Cardiac muscle cell (in vitro differentiated cells and primary cell): ENCODE measurements at places on chromosomes 3 and 15.

GRCh38 chr3:114727373-114727772 lies 419.7 kb downstream of the ZBTB20 start:
- H3K36me3 ChIP-seq = no peaks in the 10 kb centered on the region
- H3K27ac ChIP-seq = no peak overlapping the region
- H3K4me1 ChIP-seq = no peaks in the 10 kb centered on the region
- H3K27me3 ChIP-seq = no peaks in the 10 kb centered on the region
- no peak for DNase-seq

GRCh38 chr15:96756146-96756545 lies 425.6 kb downstream of the NR2F2 start:
- H3K36me3 ChIP-seq = no peaks in the 10 kb centered on the region
- H3K27me3 ChIP-seq = no peaks in the 10 kb centered on the region
- no peak overlapping the region for H3K27ac ChIP-seq
- DNase-seq = no peak
- no peaks in the 10 kb centered on the region for H3K4me1 ChIP-seq

DNA sequence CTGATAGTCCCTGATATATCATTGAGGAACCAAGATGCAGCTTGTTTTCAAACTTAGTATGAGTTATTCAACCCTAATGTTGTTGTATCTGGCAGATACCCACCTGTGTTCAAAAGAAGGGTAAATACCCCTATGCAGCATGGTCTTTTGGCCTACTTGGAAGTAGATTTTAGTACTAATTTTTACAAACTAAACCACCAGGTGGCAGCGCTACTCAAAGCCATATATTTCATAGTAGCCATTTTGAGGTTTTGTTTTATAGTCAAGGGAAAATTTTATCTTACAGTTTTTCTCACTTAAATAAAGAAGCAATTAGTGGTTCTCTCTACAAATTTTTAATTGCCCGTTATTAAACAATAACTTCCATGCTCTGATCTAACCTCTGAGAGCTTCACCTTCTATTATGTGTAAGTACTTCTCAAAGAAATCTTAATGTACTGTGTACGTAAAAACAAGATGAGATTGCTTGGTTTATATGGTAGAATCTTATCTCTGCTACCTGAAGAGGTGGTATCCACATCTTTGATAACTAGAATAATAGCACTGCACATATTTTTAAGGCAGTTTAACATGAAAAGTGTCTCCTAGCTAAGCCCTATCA lies 31.5 kb upstream of the MLF1 start:
- no peak overlapping the region for H3K27ac ChIP-seq
- no peaks in the 10 kb centered on the region for H3K27me3 ChIP-seq
- H3K36me3 ChIP-seq = no peaks in the 10 kb centered on the region
- DNase-seq = peak; percentile 72
- no peak overlapping the region for H3K4me3 ChIP-seq

GRCh38 chr15:29674661-29675533 lies 147.4 kb downstream of the TJP1 start:
- peak overlapping the region; percentile 41 for H3K4me3 ChIP-seq
- peak; percentile 89 for DNase-seq
- no peaks in the 10 kb centered on the region for H3K36me3 ChIP-seq
- H3K27ac ChIP-seq = no peak overlapping the region
- H3K4me1 ChIP-seq = no peaks in the 10 kb centered on the region
- peaks cover 4% of the 10 kb centered on the region for H3K27me3 ChIP-seq

- H3K4me3 ChIP-seq = no peak overlapping the region
- peaks cover 21% of the 10 kb centered on the region for H3K4me1 ChIP-seq
- H3K27ac ChIP-seq = no peak overlapping the region
- H3K27me3 ChIP-seq = no peaks in the 10 kb centered on the region
- peaks cover 15% of the 10 kb centered on the region for H3K36me3 ChIP-seq
- peak; percentile 26 for DNase-seq
These were observed 38.2 kb upstream of the HCLS1 start for GRCh38 chr3:121698901-121699300.

GRCh38 chr3:190773948-190774347 lies 88.5 kb downstream of the GMNC start:
- H3K27ac ChIP-seq = no peak overlapping the region
- no peaks in the 10 kb centered on the region for H3K36me3 ChIP-seq
- H3K27me3 ChIP-seq = no peaks in the 10 kb centered on the region
- DNase-seq = no peak

- H3K27me3 ChIP-seq = no peaks in the 10 kb centered on the region
- no peak overlapping the region for H3K4me3 ChIP-seq
- no peak for DNase-seq
- H3K27ac ChIP-seq = no peak overlapping the region
- H3K4me1 ChIP-seq = no peaks in the 10 kb centered on the region
These were observed 38.2 kb downstream of the ALS2CL start for GRCh38 chr3:46655271-46655670.

- H3K27ac ChIP-seq = no peak overlapping the region
- peaks cover 6% of the 10 kb centered on the region for H3K4me1 ChIP-seq
- no peaks in the 10 kb centered on the region for H3K36me3 ChIP-seq
- DNase-seq = peak; percentile 57
These were observed 73.1 kb downstream of the XXYLT1 start for GRCh38 chr3:195197765-195198425.

- peaks cover 4% of the 10 kb centered on the region for H3K36me3 ChIP-seq
- H3K27ac ChIP-seq = no peak overlapping the region
- peaks cover 11% of the 10 kb centered on the region for H3K4me1 ChIP-seq
- no peak overlapping the region for H3K4me3 ChIP-seq
These were observed 59.0 kb downstream of the MTHFS start for GRCh38 chr15:79837846-79838245.

DNA sequence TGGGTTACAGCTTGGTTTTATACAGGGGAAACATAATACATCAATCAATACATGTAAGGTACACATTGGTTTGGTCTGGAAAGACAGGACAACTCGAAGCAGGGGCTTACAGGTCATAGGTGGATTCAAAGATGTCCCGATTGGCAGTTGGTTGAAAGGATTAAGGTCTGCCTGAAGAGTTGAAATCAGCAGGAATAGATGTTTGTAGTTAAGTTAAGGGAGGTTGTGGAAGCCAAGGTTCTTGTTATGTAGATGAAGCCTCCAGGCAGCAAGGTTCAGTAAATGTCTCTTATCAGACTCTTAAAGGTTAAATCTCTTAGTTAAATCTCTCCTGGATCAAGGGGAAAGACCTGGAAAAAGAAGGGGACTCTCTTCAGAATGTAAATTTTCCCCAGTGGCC lies 58.4 kb upstream of the MINAR1 start:
- no peak overlapping the region for H3K27ac ChIP-seq
- no peaks in the 10 kb centered on the region for H3K27me3 ChIP-seq
- H3K4me3 ChIP-seq = no peak overlapping the region
- H3K4me1 ChIP-seq = peaks cover 13% of the 10 kb centered on the region
- DNase-seq = no peak
- H3K36me3 ChIP-seq = no peaks in the 10 kb centered on the region

- H3K4me1 ChIP-seq = no peaks in the 10 kb centered on the region
- H3K4me3 ChIP-seq = no peak overlapping the region
- H3K27me3 ChIP-seq = no peaks in the 10 kb centered on the region
- no peak for DNase-seq
- H3K27ac ChIP-seq = no peak overlapping the region
- no peaks in the 10 kb centered on the region for H3K36me3 ChIP-seq
These were observed 383.2 kb upstream of the ADAMTS9 start for GRCh38 chr3:65070968-65071367.

GRCh38 chr3:42739401-42740158 lies 33.5 kb downstream of the CCDC13 start:
- H3K27me3 ChIP-seq = no peaks in the 10 kb centered on the region
- H3K4me3 ChIP-seq = no peak overlapping the region
- DNase-seq = no peak
- no peaks in the 10 kb centered on the region for H3K36me3 ChIP-seq
- H3K4me1 ChIP-seq = peaks cover 10% of the 10 kb centered on the region

GRCh38 chr3:165613014-165613413 lies 224.2 kb downstream of the BCHE start:
- no peak overlapping the region for H3K4me3 ChIP-seq
- H3K27me3 ChIP-seq = no peaks in the 10 kb centered on the region
- H3K27ac ChIP-seq = no peak overlapping the region
- no peaks in the 10 kb centered on the region for H3K36me3 ChIP-seq
- no peaks in the 10 kb centered on the region for H3K4me1 ChIP-seq
- DNase-seq = no peak

DNA sequence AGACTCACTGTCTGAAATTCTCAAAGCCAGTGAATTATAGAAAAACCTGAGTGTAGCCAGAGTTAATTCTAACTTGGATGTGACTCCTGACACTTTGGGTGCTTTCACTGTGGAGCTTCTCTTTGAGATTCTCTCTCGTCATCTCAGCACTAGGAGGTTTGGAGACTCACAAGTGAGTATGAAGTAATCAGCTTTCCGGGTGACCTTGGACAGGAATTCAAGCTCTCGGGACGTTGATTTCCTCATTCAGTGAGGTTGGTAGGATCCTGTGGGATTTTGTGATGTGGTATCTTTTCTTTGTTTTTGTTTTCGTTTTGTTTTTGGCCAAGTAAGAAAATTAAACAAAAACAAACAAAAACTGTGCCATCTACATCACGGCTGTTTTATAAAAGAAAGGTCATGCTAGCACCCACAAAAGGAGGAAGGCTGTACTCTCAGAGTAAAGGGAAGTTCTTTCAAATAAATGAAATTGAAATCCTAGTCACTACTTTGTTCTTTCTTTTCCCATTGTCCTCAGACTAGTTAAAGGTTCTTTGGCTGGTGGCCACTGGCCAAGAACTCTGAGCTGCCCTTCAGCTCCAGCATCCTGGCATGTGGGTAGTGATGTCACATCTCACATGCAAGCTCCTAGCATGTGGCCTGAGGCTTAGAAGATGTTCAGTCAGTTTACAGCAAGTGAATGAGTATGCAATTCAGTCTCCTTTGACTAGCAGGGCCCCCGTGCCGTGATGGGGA lies 263.3 kb upstream of the TPM1 start:
- H3K4me3 ChIP-seq = no peak overlapping the region
- peaks cover 42% of the 10 kb centered on the region for H3K4me1 ChIP-seq
- DNase-seq = peak; percentile 79
- H3K27me3 ChIP-seq = no peaks in the 10 kb centered on the region
- no peak overlapping the region for H3K27ac ChIP-seq

DNA sequence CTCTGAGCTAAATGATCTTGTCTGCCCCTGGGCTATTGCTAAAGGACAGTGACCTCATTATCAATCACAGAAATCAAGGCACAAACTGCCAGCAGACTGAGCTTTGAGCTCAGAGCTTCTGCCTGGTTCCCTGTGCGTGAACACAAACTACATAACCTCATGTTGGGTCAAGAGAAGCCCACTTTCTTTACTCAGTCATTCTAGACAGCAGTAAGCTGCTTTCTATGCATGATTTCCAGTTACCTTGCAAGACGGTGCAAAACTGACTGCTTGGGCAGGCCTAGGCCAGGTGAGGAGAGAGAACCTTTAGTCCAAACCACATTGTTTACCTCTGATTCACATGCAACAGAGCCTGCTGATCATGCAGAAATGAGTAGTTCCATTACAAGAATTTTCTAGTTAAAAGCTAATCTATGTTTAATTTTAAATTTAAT lies 75.1 kb downstream of the ARRDC4 start:
- DNase-seq = no peak
- H3K27me3 ChIP-seq = no peaks in the 10 kb centered on the region
- no peaks in the 10 kb centered on the region for H3K36me3 ChIP-seq
- H3K4me3 ChIP-seq = no peak overlapping the region

GRCh38 chr3:196174652-196175051 lies 36.5 kb downstream of the ZDHHC19 start:
- no peak overlapping the region for H3K27ac ChIP-seq
- H3K4me3 ChIP-seq = no peak overlapping the region
- no peaks in the 10 kb centered on the region for H3K27me3 ChIP-seq

DNA sequence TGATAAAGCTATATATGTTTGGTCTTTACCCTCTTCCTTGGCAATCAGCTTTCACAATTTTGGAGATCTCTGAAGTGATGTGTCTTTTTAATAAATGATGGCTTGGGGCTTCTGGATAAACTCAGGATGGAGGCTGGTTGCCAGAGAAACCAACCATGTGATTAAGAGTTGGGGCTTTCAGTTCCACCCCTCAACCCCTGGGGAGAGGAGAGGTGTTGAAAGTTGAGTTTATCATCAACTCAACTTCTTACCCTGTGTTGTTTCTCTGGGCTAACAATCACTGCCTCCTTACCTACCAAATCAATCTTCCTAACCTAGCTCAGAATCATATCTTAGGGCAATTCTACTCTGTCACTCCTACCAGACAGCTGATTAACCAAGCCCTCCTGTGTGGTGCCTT lies 735.8 kb downstream of the ZPLD1 start:
- H3K36me3 ChIP-seq = no peaks in the 10 kb centered on the region
- H3K4me3 ChIP-seq = no peak overlapping the region
- no peaks in the 10 kb centered on the region for H3K4me1 ChIP-seq
- H3K27me3 ChIP-seq = no peaks in the 10 kb centered on the region
- DNase-seq = no peak

- H3K4me1 ChIP-seq = no peaks in the 10 kb centered on the region
- DNase-seq = peak; percentile 69
- peaks cover 14% of the 10 kb centered on the region for H3K36me3 ChIP-seq
- H3K4me3 ChIP-seq = no peak overlapping the region
- no peaks in the 10 kb centered on the region for H3K27me3 ChIP-seq
These were observed 209.9 kb downstream of the ITPR1 start for GRCh38 chr3:4703054-4703480.

DNA sequence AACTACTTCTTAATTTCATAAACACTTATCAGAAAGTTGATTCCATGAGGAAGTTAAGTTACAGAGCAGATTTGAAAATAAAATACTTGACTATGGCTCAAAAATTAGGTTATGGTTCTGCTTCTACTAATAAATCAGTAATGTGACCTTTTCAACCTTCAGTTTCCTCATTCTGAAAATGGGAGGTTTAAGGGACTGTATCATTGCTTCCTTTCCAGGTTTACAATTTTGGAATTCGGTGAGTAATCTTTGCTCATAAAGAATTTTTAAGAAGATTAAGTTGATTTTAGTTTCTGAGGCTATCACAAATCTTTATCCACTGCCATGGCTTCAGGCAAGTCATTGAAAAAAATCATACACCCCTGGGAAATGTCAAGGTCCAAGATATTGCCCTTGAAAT lies 1061.2 kb downstream of the DIPK2A start:
- H3K27ac ChIP-seq = no peak overlapping the region
- H3K27me3 ChIP-seq = no peaks in the 10 kb centered on the region
- no peaks in the 10 kb centered on the region for H3K4me1 ChIP-seq
- no peak overlapping the region for H3K4me3 ChIP-seq
- DNase-seq = no peak
